CD4-positive, alpha-beta T cell treated with Interleukin-4 for 1 hour (primary cell): ENCODE measurements at places on chromosomes 2 and 18.

GRCh38 chr18:5389356-5389755 is 93.8 kb upstream of the ZBTB14 start:
- no peak for DNase-seq

- no peak for DNase-seq
Observed at GRCh38 chr2:164624316-164624715, 3.0 kb upstream of the GRB14 start.

- no peak for DNase-seq
Observed at GRCh38 chr2:54212456-54212855, 43.6 kb downstream of the TSPYL6 start.

DNA sequence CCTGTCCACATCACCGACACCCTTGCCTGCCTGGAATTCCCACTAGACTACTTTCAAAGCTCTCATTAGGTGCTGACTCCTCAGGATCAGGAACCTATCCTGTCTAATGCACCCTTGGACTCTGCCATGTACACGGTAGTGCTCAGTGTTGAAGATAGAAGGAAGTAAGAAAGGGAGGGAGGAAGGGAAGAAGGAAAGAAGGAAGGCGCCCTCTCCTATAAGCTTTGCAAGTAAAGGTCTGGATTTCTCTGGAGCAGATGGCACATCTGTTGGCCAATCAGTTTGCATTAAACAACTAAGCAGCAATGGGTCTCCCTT is 45.3 kb downstream of the SCTR start:
- DNase-seq: no peak

DNA sequence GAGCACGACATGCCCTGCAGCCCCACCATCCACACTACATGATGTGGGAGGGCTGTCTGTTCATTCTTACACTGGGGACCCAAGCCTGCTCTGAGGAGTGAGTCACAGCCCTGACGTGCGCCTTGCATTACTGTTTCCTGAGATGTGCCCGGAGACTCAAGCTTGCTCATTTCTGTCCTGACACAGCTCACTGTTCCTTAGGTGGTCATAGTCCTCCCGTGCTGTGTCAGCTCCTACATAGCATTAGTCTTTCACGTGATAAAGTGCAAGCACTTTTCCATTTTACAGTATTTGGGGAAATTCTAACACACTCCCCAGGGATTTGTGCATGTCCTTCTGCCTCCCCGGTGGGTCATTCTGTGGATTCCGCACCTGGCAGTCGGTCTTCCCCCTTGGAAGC is 46.2 kb upstream of the TRIM43B start:
- DNase-seq: no peak

- no peak for DNase-seq
Observed at GRCh38 chr2:142134911-142135310, 4.1 kb upstream of the LRP1B start.

GRCh38 chr2:237765875-237766274 is 32.7 kb upstream of the RBM44 start:
- no peak for DNase-seq

GRCh38 chr18:32934201-32934600 is 161.4 kb upstream of the KLHL14 start:
- no peak for DNase-seq
